ENCODE measurements at places on chromosomes 1 and 21.

DNA sequence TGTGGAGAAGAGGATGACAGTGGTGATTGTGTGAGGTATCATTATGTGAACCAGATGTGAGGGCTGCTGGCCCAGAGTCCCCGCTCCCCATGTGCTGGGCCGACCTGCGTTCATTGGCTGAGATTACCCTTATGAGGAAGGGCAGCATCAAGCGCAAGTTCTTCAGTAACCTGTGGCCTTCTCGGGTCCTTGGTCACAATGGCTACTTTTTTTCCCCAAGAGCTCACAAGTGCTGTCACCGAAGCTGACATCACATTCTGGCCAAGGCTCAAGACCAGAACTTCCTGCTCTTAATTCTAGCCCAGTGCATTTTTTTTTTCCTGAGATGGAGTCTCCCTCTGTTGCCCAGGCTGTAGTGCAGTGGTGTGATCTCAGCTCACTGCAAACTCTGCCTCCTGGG, 262.9 kb downstream of the RHOU start:
- no peak for DNase-seq

DNA sequence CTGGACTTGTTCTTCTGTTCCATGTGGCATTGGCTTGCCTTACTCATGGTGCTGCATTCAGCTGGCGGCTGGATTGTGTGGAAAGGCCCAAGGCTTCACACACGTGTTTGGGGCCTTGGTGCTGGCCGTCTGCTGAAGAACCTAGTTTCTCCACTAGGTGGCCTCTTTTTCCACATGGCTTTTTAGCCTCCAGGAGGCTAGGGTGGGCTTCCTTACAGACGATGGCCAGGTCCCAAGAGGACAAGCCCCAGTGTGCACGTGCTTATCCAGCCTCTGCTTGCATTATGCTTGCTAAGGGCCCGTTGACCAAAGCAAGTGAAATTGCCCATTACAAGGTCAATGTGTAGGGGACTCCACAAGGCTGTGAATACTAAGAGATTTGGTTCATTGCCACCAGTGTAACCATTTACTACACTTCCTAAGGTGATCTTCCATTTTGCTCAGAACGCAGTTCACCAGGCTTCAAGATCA, 47.5 kb upstream of the FOXO6 start:
- no peak for DNase-seq

- DNase-seq = peak; percentile 6
Measured at GRCh38 chr1:24501371-24502064, 1.1 kb upstream of the RCAN3 start.

DNA sequence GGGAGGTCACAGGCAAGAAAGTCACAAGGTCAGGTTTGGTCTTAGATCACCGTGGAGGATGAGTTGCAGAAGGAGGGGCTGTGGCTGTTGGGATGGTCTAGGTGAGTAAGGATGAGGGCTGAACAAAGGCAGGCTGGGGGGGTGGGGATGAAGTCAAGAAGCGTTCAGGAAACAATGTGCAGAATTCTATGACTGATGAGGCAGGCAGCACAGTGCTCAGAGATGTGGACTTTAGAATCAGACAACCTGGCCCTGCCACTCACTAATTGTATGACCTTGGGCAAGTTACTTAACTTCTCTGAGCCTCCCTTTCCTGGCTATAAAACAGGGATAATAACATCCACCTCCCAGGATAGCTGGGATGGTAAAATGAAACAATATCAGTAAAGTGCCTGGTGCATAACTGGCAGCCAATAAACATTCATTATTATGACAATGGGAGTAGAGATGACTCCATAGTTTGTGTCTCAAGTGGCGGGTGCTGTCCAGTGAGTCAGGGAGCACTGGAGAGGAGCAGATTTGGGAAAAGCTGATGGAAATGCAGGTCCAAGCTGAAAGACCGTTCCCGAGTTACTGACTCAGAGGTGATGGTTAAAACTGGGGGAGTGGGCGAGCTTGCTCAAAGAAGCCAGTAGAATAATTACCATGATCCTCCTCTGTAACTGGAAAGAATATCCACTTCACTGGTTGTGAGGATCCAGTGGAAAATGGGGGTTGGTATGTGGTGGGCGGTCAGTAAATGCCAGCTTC, 2.1 kb downstream of the TIE1 start:
- no peak for DNase-seq

GRCh38 chr1:74502858-74503257, 9.6 kb downstream of the LRRC53 start:
- DNase-seq = no peak

DNA sequence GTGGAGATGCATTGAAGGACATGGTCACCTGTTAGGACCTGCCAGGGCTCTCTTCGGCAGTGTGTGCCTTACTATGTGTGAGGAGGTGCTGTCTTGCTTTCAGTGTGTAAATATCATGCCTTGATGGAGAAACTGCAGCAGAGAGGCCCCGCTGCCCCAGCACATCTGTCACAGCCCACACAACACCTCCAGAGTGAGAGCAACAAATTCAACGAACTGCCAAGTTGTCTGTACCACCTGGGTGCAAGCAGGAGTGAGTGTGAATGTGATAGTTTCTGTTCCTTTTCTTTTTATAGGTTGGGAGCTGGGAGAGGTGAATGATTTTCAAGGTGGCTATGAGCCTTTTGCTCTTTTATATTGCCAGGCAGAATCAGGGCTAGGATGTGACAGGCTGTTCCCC, 114.6 kb upstream of the KIAA0040 start:
- no peak for DNase-seq

DNA sequence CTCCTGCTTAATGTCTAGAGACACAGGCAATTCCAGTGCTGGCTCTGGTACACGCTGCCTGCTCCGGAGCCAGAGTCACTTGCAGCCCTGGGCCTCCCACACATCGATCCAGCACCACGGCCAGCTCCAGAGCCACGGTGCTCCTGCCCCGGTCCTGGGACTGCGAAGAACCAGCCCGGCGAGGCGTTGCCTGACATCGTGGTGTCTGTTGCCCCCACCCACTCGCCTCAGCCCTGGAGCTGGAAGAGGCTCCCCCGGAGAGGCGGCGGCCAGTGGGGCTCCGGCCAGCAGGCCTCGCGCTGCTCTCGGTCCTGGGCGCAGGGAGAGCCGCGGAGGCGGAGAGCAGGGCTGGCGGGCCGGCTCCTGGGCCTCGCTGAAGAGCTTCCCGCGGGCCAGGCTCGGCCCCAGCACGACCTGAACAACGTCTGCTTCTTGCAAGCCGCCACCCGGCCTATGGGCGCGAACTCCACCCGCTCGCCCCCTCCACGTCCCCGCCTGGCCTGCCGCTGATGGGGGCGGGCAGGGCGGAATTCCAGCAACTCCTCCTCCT, 364.8 kb downstream of the CEP170 start:
- peak; percentile 44 for DNase-seq

GRCh38 chr21:25897383-25897782, 162.6 kb downstream of the GABPA start:
- DNase-seq = no peak

DNA sequence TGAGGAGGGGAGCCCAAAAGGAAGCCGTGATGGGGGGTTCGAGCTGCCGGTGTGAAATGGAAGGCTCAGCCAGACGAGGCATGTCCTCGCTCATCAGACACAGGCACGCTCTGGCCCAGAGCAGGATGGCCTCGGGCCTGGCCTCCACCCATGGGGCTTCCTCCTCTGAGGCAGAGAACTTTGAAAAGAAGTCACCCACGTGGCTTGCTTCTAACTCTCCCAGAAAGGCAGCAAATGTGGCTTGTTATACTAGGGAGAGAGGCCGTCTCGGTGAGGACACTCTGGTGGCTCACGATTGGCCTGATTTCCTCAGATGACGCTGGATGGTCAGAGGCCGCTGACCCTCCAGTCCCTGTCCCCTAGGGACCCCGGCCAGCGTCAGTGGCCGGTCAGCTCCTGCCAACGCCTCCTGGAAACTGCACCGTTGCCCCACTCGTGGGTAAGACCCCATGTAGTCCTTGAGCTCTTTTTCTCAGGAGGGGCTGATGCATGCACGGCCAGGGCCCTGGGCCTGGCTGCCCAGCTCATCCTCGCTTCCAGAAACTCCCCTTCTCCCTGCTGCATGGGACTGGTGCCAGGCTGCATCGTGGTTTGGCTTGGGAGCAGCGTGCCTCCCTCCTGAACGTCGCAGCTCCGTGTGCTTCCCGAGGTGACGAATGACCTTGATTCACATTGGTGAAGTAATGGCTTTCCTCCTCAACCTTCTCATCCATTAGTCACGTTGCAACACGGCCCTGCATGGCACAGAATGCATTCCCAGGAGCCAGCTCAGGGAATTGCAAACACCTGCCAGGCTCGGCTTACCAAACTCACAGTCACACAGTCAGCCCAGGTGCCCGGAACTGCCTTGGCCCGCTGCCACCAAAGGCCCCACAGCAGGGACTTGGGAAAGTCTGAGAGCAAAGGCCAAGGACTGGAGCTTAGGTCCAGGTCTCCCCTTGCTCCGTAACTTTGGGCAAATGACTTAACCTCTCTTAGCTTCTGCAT, 58.8 kb downstream of the TOMM20 start:
- peak; percentile 74 for DNase-seq

DNA sequence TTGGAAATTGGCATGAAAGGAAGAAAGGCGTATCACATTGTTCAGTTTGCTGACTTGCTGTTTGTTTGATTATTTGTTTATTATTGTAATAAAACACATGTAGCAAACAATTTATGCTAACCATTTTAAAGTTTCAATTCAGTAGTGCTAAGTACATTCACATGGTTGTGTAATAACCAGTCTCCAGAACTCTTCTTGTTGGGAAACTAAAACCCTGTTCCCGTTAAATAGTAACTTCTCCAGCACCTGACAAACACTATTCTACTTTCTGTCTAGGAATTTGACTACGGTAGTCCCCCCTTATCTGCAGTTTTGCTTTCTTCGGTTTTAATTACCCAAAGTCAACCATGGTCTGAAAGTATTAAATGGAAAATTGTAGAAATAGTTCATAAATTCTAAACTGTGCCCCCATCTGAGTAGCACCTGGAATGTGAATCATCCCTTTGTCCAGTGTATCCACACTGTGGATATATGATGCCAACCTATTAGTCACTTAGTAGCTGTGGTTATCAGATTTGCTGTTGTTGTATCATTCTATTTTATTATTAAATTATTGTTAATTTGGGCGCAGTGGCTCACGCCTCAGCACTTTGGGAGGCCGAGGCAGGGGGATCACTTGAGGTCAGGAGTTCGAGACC, 5.5 kb downstream of the MORC3 start:
- no peak for DNase-seq

- no peak for DNase-seq
Measured at GRCh38 chr21:37058261-37058660, 14.6 kb downstream of the PIGP start.

GRCh38 chr1:225449774-225450173, 21.9 kb upstream of the LBR start:
- no peak for DNase-seq

DNA sequence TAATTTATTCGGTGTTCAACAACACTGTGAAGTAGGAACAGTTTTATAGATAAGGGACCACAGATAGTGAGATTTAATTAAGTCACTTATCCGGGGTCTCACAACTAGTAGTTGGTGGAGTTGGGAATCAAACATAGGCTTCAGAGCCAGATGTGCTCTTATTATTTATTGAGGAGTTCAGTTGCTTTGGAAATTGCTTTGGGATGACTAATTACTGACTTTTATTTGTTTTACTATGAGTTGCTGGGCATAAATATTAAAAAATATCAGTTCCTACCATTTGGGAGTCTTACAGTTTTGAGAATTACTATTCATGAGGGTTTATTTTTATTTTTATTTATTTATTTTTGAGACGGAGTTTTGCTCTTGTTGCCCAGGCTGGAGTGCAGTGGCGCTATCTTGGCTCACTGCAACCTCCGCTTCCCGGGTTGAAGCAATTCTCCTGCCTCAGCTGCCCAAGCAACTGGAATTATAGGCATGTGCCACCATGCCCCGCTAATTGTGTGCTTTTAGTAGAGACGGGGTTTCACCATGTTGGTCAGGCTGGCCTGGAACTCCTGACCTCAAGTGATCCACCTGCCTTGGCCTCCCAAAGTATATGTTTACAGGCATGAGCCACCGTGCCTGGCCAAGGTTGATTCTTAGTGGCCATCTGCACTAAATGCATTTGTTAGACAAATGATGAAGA, 27.7 kb downstream of the THRAP3 start:
- no peak for DNase-seq

Data from heart right ventricle (tissue), 16 donors.